ENCODE measurements at places on chromosomes 4 and X.
A peak's percentile ranks its signal among the peaks of the same experiment; 100 is the strongest.

- no peak for DNase-seq
Observed at GRCh38 chr4:122806981-122807679, 19.5 kb upstream of the FGF2 start.

DNA sequence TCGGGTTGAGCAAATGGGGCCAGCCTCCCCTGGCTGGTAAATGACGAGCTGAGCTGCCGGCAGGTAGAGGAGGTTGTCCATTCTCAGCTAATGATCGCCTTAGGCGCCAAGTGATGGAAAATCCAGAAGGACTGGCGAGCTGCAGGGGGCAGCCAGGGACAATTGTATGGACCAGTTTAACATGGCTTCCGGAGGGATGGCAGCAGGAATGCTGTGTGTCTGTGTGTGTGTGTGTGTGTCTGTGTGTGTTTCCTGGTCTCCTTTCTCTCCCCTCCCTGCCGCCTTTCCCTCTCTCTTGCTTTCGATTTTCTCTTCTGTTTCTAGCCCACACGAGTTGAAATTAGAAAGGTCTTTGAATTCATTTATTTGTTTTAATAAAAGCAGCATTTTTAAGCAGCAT, 45.2 kb upstream of the BCOR start:
- no peak for DNase-seq

GRCh38 chr4:77079281-77079680, 3.5 kb upstream of the CCNI start:
- no peak for DNase-seq

DNA sequence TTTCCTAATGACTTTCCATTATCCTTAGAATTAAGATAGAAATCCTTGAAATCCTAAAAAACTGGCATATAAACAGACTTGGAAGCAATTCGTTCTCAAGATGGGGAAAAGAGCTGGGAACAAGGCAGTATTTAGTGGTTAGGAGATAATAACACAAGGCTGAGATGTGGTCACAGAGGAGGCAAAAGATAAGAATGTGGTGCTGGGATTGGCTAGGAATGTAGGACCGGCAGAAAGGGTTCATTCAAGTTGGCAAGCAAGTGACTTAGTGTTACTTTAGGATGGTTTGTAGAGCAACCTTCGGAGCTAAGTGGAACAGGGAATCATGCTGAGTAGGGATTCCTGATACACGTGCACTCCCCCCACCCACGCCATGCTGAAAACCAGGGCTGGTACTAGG, 121.9 kb upstream of the RPS6KA3 start:
- no peak for DNase-seq

- no peak for DNase-seq
Observed at GRCh38 chr4:14994242-14994641, 8.0 kb upstream of the CPEB2 start.

DNA sequence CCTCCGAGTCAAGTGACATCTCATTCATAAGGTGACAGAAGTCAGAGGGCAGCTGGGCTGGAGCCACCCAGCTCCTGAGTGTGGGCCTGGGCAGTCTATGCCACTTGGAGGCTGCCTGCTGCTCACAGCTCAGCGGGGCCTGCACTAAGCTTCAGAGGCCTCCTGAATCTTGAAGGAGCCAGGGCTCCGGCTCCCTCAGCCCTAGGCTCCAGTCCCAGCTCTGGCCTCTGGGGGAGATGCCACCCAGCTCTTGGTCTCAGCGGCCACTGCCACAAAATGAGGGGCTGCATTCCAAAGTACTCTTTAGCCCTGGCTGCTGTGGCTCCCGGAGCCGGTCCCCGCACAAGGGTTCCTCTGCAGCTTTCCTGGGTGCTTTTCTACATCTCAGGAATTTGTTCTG, 32.7 kb upstream of the PSAPL1 start:
- DNase-seq = no peak

GRCh38 chr4:188959424-188959823, 820.2 kb downstream of the TRIML1 start:
- DNase-seq = no peak

GRCh38 chr4:144903953-144904711, 193.9 kb downstream of the ANAPC10 start:
- DNase-seq = no peak

DNA sequence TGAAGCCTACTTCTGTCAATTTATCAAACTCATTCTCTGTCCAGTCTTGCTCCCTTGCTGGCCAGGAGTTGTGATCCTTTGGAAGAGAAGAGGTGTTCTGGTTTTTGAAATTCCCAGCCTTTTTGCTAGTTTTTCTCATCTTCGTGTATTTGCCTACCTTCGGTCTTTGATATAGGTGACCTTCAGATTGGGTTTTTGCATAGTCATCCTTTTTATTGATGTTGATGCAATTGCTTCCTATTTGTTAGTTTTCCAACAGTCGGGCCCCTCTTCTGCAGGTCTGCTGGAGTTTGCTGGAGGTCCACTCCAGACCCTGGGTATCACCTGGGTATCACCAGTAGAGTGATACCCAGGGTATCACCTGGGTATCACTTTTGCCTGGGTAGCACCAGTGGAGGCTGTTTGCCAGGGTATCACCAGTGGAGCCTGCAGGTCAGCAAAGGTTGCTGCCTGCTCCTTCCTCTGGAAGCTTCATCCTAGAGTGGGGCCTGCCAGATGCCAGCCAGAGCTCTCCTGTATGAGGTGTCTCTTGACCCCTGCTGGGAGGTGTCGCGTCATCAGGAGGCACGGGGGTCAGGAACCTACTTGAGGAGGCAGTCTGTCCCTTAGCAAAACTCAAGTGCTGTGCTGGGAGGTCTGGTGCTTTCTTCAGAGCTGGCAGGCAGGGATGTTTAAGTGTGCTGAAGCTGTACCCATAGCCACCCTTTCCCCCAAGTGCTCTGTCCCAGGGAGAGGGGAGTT, 684.2 kb downstream of the PCDH18 start:
- DNase-seq = no peak

DNA sequence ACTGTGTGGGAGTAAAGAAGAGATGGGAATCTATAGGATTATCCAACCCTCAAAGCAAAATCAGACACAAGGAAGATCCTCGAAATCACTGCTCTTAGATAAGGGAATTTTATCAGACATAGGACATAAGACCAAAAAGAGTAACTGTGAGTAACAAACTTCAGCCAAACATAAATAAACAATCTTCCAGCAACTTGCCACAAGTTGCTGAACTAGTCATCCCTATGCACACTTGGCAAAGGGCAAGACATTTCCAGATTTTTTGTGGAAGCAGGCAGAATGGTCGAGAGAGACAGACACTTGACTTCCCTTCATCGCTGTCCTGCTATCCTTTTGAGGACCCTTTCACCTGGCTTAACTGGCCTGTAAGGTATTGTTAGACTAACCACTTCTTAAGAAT, 89.6 kb downstream of the KCNIP4 start:
- no peak for DNase-seq

- no peak for DNase-seq
Observed at GRCh38 chr4:1604706-1605205, 79.4 kb downstream of the FAM53A start.

DNA sequence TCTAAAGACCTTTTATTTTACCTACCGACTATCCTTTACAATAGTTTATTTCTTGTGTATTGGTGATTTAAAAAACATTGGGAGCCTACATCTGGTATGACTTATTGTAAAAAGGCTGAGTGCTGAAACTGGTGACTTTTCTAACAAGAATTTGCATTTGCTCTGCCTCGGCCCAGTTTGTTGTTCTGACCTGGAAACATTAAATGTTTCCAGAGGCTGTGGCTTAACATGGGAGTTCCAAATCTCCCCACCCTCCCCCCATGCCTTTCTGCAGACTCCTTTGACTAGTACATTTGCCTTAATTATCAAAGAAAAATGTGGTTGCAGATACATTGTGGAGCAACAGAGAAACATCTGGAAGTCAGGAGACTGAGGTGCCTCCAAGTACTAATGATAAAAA, 39.8 kb downstream of the SPCS3 start:
- DNase-seq = no peak

GRCh38 chrX:11941571-11941970, 183.5 kb downstream of the MSL3 start:
- DNase-seq = no peak

- no peak for DNase-seq
Observed at GRCh38 chrX:140040386-140040785, 75.1 kb upstream of the CXorf66 start.

DNA sequence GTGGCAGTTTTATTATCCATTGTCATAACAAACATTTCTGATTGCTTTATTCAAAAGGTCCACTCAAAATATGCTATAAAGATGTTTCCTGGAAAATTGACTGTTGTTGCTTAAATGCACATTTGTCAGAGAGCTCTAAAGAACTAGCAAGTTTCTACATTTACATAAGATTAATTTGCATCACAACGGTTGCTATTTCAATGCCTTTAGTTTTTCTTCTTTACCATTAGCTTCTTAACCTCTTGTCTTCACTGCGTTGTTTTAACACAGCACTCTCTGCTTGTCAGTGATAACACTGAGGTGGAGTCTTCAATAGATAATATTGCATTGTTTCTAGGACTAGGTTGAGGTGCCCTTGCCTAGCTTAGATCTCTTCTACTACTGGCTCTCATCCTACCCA, 76.7 kb upstream of the GALNT7 start:
- no peak for DNase-seq

DNA sequence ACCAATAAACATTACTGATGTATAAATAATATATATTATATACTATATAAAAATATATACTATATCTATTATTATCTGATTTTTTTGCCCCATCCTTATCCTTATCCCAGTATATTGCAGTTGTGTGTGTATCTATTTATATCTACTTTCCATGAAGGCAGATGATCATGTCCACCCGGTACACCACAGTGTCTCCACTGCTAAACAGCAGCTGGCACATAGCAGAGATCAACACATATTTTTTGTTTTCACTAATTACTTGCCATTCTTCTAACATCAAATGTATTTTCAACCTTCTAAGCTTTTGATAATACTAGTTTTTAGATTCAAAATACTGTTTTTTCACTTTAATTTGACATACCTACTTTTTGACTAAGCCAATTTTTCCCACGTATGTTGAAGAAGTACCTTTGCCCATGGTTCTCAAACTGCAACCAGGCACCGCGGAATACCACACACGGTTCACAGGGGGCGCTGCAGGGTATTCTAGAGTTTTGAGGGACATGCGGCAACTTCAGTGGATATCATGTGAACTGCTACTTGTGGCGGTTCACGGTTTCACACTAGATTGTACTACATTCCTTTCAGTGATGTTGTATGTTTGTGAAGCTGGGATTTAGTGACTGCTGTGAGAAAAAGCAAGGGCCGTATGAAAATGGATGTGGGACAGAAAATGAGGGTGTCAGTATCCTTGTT, 182.5 kb upstream of the NPY2R start:
- no peak for DNase-seq

- no peak for DNase-seq
Observed at GRCh38 chr4:132003593-132003992, 1145.5 kb upstream of the PCDH10 start.

GRCh38 chr4:129988957-129989356, 893.0 kb downstream of the C4orf33 start:
- DNase-seq = no peak

GRCh38 chrX:111615227-111615626, 65.7 kb upstream of the ALG13 start:
- no peak for DNase-seq

- no peak for DNase-seq
Observed at GRCh38 chrX:132958091-132958703, at the start of gene HS6ST2. Gene HS6ST2, minus strand, starts transcription at chrX:132958629.

DNA sequence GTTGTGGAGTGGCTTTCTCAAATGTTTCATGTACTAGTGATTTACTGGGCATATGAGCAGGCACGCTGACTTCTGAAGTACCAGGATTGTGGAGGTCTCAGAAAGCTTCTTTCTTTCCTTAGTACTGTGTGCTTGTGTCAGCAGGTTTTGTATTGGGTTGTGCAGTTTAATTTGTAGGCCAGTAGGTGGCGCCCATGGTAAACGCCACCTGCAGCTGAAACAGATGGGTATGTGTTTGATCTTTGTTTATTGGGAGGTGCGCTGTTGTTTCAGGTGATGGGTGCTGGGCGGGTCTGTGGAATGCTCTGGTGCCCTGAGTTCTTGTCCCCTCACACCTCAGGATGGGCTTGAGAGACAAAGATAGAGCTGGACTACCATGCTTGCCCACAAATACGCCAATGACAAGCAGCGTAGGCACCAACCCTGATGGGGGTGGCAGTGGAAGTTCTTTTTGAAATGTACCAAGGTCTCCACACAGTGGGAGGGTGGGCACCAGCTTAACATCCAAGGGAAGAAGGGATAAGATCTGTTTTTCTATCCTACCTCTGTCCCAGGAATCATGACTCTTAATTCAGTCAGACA, 141.5 kb downstream of the RPS6KA6 start:
- DNase-seq = peak; percentile 0

- DNase-seq = no peak
Observed at GRCh38 chr4:87101543-87102199, 118.7 kb downstream of the KLHL8 start.

- no peak for DNase-seq
Observed at GRCh38 chrX:12115377-12115776, 22.9 kb upstream of the FRMPD4 start.

DNA sequence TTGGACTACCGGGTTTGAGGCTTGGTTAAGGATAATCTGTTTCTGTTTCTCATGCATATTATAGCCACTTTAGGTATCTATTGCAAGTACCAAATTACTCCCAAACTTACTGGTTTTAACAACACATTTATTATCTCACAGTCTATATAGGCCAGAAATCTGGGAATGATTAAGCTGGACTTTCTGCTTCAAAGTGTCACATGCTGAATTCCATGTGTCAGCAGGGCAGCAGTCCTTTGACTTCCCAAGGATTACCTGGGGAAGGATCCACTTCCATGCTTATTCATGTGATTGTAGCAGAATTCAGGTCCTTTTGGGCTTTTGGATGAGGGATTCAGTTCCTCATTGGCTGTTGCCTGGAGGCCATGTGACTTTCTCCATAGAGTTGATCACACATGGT, 349.0 kb upstream of the TRAM1L1 start:
- no peak for DNase-seq

DNA sequence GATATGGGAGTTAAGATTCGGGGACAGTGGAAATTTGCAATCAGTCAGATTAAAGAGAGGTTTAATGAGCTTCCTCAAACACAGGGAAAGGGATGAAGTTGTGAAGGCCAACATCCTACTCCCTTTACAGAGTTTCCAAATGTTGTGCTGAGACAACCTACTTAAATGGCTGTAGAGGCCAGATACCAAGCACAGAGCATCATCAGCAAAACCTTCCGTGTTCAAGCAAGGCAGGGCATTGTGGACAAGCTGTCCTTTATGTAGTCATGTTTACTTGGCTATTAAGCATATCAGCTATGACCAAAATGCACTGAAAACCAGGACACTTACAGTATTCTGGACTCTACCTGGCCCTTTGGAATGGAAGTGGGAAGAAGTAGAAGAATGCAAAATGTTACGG, 197.3 kb downstream of the DMD start:
- no peak for DNase-seq

- DNase-seq = no peak
Observed at GRCh38 chrX:11130136-11130535, 19.0 kb downstream of the HCCS start.

DNA sequence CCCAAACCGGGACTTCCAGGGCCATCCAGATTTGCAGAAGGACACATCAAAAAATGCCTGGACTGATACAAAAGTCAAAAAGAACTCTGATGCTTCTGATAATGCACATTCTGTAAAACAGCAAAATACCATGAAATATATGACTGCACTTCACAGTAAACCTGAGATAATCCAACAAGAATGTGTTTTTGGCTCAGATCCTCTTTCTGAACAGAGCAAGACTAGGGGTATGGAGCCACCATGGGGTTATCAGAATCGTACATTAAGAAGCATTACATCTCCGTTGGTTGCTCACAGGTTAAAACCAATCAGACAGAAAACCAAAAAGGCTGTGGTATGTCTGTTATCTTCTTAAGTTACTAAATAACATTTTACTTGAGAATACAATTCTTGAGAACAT, 9.2 kb downstream of the PLK4 start:
- DNase-seq = no peak

- no peak for DNase-seq
Observed at GRCh38 chr4:39330353-39330752, 35.8 kb downstream of the RFC1 start.

Measured in GM19239 (cell line).